ENCODE measurements at places on chromosomes 5 and 9.

- DNase-seq = peak; percentile 23
Observed at GRCh38 chr9:95091601-95092261, 225.8 kb downstream of the FANCC start.

- DNase-seq = no peak
Observed at GRCh38 chr5:58366461-58366860, 93.4 kb downstream of the PLK2 start.

- DNase-seq = no peak
Observed at GRCh38 chr5:141172381-141173204, at the start of gene PCDHB7. TSS of gene PCDHB7 (plus strand) at chr5:141172644. CDS start at chr5:141172836, 192 bp downstream.

DNA sequence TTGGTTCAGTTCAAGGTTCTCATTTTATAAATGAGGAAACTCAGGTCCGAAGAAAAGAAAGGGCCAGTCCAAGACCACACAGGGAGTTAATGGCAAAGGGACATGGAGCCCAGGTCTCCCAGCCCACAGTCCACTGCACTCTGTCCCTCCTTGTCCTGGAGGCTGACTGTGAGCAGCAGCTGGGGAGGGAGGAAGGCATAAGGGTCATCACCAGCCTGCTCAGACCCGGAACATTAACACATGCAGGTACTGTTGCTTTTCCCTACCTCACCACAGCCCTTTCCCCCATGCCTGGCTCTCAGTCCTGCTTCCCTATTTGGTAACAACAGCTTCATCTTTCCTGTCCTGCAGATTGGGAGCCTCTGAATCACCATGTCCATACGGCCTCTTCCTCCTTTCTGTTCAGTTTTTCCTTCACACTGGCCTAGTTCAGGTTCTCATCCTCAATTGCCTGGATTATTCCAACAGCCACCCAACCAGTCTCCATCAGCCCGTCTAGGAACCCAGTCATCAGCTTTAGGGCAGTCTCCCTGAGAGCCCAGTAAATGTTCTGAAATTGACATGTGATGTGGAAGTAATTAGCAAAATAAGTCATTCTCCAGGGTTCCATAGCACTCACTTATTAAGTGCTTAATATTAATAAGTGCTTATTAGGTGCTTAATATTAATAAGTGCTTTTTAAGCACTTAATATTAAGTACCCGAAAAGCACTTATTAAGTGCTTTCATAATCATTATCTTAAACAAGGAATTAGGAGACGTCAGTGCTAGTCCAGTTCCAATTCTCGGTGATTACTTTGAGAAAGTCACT, 4.3 kb downstream of the GPX3 start:
- no peak for DNase-seq

GRCh38 chr9:89109666-89110065, 69.0 kb downstream of the SHC3 start:
- DNase-seq = no peak

- DNase-seq = no peak
Observed at GRCh38 chr5:140571105-140571504, 6.5 kb downstream of the SLC35A4 start.

DNA sequence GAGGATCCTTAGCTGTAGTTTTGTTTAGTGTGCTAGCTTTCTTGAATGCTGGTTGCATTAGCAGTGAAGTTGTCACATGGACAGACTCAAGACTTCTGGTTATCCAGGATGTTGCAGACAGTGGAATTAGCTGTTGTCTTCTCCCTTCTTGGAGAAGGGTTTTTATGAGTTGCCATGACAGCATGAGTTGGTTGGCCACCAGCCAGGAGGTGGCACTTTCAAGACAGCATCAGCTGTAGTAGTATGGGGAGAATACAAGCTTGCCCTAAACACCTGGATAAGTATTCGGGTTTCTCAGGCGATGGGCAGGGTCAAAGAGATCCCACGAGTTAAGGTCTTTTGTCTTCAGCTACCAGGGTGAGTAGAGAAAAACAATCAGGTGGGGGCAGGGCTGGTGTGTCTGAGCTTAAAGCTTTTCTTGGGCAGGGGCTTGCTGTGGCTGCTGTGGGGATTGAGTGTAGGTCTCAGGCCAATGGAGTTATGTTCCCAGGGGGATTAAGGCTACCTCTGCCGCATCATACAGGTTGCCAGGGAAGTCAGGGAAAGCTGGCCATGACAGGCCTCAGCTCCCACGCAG, 7.7 kb upstream of the C5orf47 start:
- DNase-seq = no peak

- no peak for DNase-seq
Observed at GRCh38 chr9:137742698-137743097, 123.9 kb downstream of the EHMT1 start.

GRCh38 chr5:77937015-77937908, 161.1 kb upstream of the TBCA start:
- no peak for DNase-seq

- DNase-seq = no peak
Observed at GRCh38 chr9:134525841-134526583, 115.6 kb upstream of the COL5A1 start.

DNA sequence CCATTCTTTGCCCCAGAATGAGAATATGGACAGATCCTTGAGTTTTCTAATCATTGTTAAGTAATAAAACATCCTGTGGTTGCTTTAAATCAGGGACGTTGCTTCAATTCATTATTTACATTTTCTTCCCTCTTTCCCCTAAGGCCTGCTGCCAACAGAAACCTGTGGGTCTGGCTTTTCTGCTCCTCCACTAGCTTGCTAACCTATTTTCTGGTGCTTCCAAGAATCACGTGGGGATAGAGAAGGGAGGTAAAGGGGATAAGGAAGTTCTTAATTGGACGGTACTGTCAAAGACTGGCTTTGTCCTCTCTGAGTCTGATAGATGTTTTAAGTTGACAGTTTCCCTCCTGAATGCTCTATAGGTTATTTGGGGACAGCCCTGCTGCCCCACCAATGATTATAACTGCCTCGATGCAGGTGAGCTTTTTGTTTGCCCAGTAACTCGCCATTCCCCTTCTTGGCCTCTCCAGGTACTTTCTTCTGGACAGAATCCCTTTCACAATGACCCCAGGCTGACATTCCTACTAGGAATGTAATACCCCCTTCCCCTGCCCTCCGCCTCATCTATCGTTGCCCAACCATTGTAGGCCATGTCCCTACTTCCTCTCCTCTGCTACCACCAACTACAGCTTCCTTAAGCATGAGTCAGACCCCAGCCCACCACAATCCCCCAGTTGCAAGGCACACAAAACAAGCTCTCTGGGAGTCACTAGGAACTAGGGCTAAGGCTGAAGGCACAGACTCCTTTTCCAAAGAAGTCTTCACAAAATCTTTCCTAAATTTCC, 19.9 kb upstream of the CPEB4 start:
- DNase-seq = no peak

DNA sequence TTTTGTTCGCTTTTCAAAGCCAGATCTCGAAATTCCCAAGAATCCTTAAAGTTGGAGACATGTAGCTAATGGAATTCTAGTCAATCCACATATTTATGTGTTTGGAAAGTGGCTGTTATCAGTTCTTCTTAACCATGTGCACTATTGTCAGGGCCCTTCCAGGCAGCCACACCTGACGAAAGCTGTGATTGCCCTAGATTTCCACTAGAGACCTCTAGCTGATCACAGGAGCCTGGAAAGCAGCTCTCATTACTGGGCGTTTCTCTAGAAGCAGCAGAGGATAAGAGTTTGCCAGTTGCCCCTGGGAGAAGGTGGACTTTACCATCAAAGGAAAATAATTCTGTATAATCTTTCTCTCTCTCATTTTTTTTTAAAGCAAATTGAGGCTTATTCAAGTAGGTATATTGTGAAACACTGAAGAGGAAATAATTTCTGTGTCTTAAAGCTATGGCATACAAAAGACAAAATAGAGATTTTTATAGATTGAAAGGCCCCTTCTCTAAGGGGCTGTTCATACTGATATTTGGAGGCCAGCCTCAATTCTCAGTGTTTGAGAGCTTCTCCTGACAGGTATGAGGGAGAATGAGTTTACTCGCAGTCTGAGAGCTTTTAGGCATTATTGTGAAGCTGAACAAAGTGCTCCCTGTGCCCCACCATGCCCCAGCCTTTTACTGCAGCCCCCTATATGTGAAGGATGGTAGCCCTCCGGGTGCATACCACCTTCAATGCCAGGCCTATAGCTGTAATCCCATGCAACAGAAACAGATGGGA, 405.4 kb upstream of the ACTBL2 start:
- no peak for DNase-seq

GRCh38 chr9:129863059-129863690, 27.9 kb downstream of the USP20 start:
- no peak for DNase-seq

- DNase-seq = no peak
Observed at GRCh38 chr9:91120200-91120599, 241.5 kb downstream of the AUH start.

GRCh38 chr9:82457298-82457697, 468.7 kb downstream of the SPATA31D1 start:
- DNase-seq = no peak

DNA sequence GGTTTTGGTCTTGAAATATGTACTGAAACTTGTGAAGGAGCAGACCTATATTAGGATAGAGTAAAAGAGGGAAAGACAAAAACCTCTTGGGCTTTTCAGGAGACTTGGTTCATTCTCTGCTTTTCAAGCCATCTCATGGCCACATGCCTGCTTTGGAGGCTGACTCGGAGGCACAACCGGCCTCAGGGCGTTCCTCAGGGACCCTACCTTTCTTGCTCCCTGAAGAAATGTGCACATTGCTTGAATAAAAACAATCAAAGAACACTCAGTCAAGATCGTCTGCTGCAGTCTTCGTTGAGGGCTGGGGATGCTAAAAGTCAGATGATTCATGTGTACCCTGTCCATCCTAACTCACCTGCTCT, 994 bp downstream of the IRGM start:
- no peak for DNase-seq

GRCh38 chr9:19965336-19965735, 176.5 kb upstream of the SLC24A2 start:
- DNase-seq = no peak

DNA sequence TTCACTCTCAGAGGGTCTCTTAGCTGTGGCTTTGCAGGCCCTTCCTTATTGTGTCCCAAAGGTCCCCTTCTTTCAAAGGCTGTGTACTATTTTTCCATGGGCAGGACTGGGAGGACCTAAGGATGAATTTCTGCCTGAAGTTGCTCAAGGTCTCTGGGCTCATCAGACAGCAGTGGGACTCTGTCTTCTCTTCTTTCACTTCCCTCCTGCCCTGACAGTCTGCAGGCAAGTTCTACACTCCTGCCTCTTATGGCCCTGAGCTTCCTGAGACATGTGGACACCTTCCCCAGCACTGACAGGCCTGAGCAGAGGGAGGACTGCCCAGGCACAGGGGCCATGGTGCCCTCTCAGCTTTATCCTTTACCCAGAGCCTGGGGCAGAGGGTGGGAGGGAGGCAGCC, 14.8 kb downstream of the ENHO start:
- DNase-seq = no peak

DNA sequence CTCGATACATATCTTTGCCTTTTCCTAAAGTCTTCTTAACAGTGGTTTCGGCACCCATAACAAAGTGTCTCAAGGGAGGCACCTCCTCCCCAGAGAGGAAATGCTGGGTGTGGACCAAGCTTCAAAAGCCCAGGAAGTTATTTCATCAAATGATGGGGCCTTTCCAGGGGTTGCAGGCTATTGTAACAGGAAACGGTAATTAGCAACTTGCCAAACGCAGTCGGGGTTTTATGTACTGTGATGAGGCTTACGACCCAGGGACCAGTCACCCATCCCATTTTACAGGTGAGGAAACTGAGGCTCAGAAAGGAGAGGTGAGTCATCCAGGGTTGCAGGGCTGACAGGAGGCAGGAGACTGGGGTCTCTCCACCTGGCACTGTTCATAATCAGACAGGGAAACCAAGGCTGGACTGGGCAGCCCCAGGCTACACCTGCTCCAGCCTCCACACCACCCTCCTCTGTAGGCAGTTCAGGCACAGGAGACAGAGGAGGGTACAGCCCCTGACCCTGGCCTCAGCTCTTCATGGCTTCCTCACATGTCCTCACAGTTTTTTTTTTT, 30.0 kb upstream of the SUSD3 start:
- DNase-seq = no peak

DNA sequence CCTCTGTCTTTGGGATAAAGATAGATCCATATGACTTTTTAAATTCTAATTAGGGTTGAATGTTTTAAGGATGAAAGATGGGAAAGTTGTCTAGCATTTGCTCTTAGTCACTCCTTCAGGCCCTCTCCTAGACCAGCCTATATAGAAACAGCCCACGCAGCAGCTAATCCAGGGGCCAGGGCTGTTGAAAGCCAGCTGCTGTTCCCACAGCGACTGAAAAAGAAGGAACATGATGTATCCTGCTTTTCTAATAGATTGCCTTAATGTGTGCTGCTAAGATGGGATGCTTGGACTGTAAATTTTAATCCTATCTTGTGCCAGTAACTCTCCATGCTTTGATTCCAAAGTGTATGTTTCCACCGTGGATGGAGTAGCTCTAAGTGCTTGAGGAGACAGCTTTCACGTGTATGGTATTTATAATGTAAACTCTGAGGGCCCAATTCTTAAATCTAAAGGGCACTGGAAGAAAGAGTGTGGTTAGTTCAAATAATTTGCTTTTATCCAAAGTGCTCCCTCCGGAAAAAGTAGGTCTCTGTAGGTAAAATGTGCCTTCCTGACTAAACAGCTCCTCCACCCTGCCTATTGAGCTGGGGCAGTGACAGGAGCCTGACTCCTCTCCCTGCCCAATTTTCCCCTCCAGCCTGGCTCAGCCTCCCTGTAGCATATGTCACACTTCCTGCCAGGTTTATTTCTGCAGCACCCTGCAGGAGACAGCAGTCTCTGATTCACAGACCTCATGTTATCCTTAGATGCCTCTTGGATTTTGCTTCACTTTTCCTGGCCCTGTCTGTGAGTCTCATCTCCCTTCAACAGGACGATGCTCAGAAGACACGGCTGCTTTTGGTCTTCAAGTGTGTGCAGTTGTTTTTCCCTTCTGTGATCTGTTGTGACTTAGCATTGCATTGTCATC, 33.2 kb downstream of the SLC36A1 start:
- DNase-seq = no peak

- no peak for DNase-seq
Observed at GRCh38 chr5:14665949-14666348, 1.4 kb downstream of the OTULIN start.

GRCh38 chr9:16475257-16475656, 395.2 kb downstream of the BNC2 start:
- DNase-seq = no peak

- DNase-seq = no peak
Observed at GRCh38 chr5:78843436-78843835, 141.7 kb downstream of the ARSB start.

DNA sequence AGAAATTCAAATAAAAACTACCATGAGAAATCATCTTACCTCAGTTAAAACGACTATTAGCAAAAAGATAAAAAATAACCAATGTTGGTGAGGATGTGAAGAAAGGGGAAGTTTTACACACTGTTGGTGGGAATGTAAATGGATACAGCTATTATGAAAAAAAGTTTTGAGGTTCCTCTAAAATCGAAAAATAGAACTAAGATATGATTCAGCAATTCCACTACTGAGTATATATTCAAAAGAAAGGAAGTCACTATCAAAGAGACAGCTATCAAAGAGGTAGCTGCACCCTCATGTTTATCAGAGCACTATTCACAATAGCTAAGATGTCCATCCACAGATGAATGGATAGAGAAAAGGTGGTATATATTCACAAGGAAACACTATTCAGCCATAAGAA, 1888.4 kb downstream of the MAT2B start:
- no peak for DNase-seq

- DNase-seq = no peak
Observed at GRCh38 chr5:65141493-65141892, 340.2 kb downstream of the ADAMTS6 start.

GRCh38 chr9:26665666-26666065, 226.9 kb downstream of the CAAP1 start:
- DNase-seq = no peak

Data from HS-27A (cell line).